DMS153 (cell line): ENCODE measurements at places on chromosomes 2 and 18.

DNA sequence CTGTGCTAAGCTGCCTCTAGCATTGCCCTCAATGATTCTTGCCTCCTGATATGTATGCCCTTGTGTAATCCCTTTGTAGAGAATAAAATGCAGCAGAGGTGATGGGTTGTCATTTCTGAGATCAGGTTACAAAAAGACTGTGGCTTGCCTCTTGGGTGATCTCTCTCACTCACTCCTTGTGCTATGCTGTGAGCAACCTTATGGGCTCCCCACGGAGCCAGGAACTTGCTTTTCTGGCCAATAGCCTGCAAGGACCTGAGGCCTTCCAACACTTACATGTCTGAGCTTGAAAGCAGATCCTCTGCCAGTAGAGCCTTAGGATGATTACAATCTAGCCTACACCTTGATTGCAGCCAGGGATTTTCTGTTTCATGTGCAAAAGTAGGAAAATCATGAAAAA, 123.1 kb upstream of the XIRP2 start:
- no peak for DNase-seq

- no peak for DNase-seq
These were observed 1195.7 kb upstream of the ZEB2 start for GRCh38 chr2:145715601-145716000.

DNA sequence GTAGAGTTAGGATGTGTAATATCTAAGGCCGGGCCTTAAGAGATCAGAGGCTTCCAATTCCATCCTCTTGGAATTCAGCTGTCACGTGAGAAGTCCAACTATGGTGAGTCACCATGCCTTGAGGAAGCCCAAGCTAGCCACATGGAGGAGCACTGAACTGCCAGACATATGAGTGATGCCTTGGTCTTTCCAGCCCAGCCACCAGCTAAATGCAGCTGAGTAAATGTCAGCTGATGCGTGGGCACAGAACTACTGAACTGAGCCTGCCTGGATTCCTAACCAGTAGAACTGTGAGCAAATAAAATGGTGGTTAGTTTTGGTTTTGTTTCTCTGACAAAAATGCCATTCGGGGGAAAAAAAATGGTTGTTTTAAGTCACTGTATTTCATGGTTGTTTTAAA, 153.7 kb upstream of the SERTAD2 start:
- DNase-seq, result no peak

DNA sequence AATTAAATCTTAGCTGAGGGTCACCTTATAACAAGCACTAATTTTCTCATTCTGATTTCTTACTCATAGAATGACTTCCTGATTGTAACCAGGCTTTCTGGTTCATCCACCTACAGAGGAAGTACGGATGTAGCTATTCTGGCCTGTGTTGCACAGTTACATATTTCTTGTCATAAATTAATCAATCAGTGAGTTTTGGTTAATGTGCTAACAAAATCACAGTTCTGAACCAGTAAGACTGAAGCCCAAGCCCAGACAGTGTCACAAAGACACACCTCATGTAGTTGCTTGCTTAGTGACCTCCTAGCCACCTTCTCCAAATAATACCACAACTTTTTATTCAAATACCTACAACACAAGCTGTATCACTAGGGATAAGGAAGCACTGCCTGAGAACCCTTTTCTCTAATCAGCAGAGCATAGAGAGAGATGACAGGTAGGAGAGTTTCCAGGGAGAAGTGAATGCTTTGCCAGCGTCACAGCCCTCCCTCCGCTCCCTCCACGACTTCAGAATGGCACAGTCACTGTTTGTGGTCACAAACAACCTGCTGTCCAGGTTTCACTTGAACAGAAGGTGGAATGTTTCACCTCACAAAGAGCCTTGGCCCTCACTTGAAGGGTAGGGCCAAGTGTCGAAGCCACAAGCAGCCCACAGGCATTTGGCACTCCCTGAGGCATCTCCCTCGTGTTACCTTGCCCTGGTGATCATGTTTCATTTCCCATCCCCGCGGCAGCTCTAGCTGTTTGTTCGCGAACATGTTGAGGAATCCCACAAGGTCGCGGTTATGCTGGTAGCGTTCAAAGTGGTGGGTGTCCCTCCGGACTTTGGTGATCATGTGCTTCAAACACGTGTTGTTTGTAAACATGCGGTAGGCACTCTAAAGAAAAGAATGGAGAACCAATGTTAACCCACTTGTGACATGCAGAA, 120.8 kb upstream of the STK17B start:
- DNase-seq, result no peak

GRCh38 chr2:197304556-197305011, 6.0 kb downstream of the ANKRD44 start:
- DNase-seq, result no peak

DNA sequence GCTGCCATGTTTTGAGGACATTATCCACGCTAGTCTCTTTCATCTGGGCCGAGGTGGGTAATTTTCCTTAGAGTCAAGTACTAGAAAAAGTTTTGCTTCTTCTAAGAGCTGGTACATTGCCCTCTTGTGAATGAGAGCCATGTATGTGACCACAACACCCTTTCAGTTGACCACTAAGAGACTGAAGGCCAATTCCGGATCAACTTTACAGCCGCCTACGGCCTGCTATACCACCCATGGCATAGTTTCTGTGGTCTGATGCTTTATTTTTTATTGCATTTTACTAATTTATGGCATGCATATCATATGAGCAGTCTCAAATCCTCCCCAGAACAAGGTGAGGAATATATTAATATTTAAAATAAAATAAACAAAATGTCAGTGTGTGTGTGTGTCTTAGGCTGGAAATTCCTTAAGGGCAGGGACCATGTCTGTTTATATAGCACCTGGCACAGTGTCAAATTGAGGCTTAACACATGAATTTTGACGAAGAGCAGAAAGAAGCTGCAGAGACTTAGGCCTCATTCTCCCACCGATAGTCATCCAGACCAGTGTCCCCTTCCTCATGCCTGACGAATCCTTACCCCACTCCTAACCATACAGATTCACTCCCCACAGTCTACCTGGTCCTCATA, 35.4 kb downstream of the PSD4 start:
- no peak for DNase-seq

DNA sequence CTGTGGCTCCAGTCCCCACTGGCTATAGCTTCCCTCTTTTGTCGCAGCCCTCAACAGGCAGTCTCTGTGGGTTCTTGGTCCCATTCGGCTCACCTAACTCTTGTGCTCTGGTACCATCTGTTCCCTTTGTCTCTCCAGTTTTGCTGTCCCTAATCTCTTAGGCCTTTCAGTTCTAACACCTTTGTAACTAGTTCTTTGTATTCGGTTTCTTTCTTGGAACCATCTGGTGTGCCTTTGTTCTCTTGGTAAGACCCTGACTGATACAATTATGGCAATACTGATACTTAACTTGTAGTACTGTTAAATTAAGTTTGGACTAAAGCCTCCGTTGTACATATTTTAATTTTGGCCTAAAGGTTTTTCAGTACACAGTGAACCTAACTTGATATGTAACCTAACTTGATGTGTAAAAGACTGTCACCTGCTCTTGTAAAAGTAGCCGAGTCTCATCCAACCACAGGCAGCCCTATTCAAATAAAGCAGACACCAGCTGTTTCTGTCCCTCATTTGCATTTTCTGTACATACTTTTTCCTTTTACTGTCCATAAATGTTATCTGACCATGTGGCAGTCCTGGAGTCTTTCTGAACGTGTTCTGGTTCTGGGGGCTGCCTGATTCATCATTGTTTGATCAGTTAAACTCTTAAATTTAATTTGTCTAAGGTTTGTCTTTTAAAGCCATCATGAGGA, 4.8 kb upstream of the MRPL44 start:
- DNase-seq, result peak; percentile 4

DNA sequence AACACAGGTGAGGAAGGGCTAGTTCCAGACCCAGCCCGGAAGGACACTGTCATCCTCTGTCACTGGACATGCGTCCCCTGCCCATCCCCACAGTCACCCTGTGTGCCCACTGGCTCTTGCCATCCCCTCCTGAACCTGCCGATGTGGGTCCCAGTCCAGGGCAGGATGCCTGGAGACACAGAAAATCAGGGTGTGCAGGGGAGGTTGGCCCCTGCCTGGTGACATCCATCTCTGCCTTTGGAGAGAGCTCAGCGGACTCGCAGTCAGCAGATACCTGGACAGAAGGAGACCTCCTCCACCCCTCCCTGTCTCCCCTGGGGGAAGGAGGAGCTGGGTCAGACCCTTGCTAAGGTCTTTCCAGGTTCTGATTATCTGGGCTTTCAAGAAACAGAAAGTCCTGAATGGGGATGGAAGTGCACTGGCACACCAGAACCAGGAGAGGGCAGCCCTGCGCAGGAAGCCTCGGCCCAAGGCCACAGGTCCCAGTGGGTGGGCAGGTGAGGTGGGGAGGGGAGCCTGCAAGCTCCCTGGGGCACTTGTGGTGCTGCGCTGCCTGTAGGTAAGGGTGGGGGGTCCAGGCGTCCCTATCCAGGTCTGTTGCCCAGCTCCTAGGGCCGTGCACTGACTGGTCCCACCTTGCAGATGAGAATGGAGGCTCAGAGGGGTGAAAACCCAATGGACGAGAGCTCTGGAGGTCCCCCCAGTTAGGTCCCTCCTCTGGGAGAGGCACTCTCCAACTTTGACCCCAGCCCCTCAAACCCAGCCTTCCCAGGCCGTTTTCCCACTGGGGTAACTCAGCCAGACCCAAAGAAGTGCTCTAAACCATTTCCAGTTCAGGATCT, 9.7 kb upstream of the OTOS start:
- DNase-seq, result no peak

- no peak for DNase-seq
These were observed 39.8 kb downstream of the EFEMP1 start for GRCh38 chr2:55883829-55884228.

- DNase-seq, result no peak
These were observed 420.3 kb upstream of the CHAC2 start for GRCh38 chr2:53347269-53347668.

GRCh38 chr18:39274535-39274934, 1708.9 kb upstream of the CELF4 start:
- no peak for DNase-seq

- DNase-seq, result no peak
These were observed 133.6 kb downstream of the MBD2 start for GRCh38 chr18:54090856-54091255.

DNA sequence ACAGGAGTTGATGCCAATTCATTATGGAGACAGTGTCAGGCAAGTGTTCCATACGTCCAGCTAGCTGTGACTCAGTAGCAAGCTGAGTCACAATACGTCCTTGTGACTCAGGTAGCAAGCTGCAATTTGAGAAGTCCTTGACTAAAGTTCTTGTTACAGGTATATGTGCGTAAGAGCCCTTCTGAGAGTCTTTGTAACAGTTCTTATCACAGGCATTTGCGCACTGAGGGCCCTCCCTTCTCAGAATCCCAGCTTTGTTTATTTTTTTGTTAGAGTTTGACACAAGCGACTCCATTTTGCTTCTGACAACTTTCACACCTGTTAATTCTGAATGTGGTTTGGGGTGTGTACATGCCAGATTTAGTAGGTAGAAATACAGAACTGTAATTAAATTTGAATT, 20.1 kb upstream of the ACMSD start:
- DNase-seq, result no peak

GRCh38 chr2:128309280-128310093, 9.2 kb downstream of the HS6ST1 start:
- peak; percentile 90 for DNase-seq

GRCh38 chr2:189899101-189899500, 114.9 kb downstream of the PMS1 start:
- DNase-seq, result no peak

DNA sequence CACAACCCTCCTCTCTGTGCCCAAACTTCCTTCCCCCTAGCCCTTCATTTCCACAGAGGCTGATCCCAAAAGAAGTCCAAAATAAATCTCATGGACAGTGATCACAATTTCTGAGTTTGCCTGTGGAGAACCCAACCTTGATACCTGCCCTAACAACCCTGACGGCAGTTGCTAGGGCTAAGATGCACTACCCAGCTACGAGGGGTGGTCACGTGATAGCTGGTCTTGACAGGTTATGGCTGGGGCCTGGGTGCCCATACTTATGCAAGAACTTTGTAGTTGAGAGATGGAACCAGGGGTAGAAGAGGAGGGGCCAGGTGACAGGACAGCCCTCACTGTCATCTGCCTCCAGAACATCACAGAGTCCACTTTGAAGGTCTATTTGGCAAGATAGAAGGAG, 147.9 kb downstream of the AKAIN1 start:
- no peak for DNase-seq

DNA sequence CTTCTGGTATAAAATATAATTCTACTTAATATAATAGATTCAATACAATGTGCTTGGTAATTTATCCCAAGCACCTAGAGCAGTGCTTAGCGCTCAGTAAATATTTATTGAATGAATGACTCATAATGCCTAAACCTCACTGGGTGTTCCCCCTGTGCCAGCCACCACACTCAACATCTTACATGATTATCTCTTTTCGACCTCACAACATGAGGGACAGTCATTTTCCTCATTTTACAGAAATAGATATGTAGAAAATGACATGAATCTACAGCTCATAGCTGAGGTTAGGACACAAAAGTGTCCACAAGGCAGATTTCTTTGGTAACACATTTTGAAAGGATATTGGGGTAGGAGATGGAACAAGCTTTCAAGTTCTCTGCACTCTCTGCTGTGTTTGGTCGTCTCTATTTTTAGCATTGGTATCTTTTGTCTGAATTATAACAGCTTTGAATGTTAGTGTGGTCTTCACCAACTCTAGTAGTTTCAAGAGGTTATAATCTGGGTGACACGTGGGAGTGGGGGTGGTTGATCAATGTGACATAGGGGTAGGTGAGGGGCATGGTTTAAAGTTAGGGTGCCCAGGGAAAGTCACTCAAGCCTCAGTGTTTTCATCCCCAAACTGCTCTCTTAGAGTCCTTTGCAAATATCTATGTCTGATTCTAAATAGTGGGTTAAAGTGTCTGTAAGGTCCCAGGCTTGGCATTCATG, 9.8 kb downstream of the MYOM1 start:
- DNase-seq, result peak; percentile 20

GRCh38 chr2:25251071-25251421, 82.7 kb upstream of the POMC start:
- no peak for DNase-seq

- DNase-seq, result no peak
These were observed 21.0 kb downstream of the MYO1B start for GRCh38 chr2:191266201-191266600.

GRCh38 chr18:29853126-29853525, 1189.4 kb downstream of the DSC3 start:
- no peak for DNase-seq

- DNase-seq, result no peak
These were observed 58.7 kb downstream of the MAPRE2 start for GRCh38 chr18:35099911-35100310.
